ENCODE measurements at places on chromosomes 5 and 9.

DNA sequence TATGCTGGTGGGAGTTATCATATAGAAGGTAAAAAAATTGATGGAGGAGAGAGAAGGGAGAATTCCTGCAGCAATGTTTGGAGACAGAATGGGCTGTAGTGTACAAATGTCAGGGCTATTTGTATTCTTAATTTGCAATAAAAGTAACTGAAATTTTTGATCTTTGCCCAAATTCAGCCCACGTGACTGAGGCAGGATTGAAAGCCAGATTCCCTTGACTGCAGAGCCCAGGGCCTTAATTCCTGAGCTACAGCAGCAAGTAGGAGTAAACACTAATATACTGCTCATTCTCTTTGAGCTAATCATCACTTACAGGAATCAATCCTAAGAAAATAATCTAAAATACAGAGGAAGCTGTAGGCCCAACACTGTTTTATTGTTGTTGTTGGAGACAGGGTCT, 5.2 kb upstream of the ANXA6 start:
- no peak for DNase-seq

DNA sequence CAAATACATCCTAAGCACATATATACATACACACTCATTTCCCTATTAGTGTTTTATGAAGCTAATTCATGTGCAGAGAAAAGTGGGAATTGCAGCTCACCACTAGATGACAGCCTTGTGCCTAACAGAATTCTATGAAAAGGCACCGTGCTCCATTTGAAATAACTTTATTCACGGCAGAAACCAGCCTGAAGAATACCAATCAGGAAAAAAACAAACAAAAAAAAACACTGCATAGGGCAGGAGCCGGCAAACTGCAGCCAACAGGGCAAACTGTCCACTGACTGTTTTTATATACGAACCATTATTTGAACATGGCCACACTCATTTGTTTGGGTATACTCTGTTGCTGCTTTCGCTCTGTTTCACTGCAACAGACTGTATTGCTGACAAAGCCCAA, 33.6 kb downstream of the ERMP1 start:
- DNase-seq, result peak; percentile 28

DNA sequence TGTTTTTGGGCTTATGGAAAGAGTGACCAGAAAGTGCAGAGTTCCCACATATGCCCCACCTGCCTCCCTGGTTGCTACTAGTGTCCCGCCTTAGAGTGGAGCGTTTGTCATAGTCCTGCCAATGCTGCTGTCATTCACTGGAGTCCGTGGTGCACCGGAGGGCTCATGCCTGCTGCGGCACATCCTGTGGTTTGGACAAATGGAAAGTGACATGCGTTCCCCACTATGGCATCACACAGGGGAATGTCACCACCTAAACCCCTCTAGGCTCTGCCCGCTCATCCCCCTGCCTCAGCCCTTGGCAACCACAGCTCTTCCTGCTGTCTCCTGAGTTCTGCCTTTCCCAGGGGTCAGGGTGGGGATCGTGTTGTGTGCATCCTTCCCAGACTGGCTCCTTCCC, 29.2 kb downstream of the IRX4 start:
- no peak for DNase-seq

GRCh38 chr5:51227963-51228470, 155.2 kb upstream of the ISL1 start:
- peak; percentile 63 for DNase-seq

GRCh38 chr5:101897914-101898313, 398.2 kb downstream of the SLCO4C1 start:
- DNase-seq, result peak; percentile 58

GRCh38 chr9:9783211-9783610, 829.6 kb downstream of the PTPRD start:
- DNase-seq, result no peak

GRCh38 chr9:136723989-136724388, 11.6 kb downstream of the DIPK1B start:
- DNase-seq, result no peak

GRCh38 chr9:107285286-107285685, 2.2 kb downstream of the RAD23B start:
- no peak for DNase-seq

- DNase-seq, result no peak
These were observed 42.1 kb downstream of the DTWD2 start for GRCh38 chr5:118946138-118946800.

- no peak for DNase-seq
These were observed 32.9 kb downstream of the NKD2 start for GRCh38 chr5:1041225-1042143.

Measured in NCI-H82 (cell line).